ENCODE measurements at places on chromosomes 16 and 17. TPM values are rescaled to one million over a fixed set of nuclear protein-coding genes. Genes with fewer than 3 reads are reported as not detected.

RAMP2 gene
- 0.63 TPM for total RNA-seq

DNA sequence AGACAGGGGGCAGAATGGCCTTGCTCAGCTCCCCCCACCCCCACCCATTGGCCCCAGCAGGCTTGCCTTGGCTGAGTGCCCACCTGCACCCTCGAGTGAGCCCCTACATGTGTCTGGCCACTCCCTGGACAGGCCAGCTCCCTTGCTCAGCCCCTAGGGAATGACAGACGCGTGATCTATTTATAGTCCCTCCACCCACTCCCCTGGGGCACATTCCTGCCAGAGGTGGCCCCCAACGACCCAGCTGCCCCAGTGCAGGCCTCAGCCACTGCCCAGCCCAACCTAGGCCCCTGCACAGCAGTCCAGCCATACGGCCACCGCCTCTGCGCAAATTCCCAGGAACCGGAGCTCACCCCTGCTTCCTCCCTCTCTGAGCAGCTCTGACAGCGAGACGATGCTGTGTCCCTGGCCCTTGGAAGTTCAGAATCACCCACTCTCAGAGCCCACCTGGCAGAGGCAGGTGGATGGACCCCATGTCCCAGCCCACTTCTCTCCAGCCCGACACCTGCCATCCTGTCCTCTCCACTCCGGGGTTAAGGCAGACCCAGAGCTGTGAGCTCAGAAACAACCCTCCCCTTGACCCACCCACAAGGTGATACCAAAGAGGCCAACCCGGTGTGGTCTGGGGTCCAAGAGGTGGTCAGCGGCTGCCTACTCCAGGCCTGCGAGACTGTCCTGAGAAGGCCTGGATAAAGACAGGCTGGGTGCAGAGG is 11.5 kb upstream of the P2RX1 start:
- DNase-seq: no peak

- no peak for DNase-seq
These were observed 29.6 kb downstream of the HS3ST3B1 start for GRCh38 chr17:14330492-14330962.

DNA sequence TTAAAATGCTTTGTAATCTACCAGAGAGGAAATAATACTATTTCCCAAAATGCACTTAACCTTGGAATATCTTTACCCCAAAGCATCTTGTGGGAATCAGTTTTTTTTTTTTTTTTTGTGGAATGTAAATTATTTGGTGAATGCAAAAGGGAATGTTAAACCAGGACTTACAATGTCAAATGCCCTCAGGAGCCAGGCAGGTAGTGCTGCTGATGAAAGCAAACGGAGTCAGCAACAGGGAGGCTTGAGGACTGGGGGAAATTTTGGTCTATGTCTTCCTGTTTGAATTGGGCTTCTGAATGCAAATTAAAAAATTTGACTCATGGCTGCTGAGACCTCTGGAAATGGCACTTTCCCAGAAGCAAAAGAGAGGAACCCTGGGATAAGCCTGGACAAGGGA is 96.5 kb upstream of the NLRP1 start:
- no peak for DNase-seq
